ENCODE measurements at places on chromosomes 6 and 20.

GRCh38 chr20:21262812-21263211 lies 40.3 kb upstream of the XRN2 start:
- no peak for DNase-seq

GRCh38 chr6:44730771-44731391 lies 343.4 kb downstream of the CDC5L start:
- peak; percentile 61 for DNase-seq

DNA sequence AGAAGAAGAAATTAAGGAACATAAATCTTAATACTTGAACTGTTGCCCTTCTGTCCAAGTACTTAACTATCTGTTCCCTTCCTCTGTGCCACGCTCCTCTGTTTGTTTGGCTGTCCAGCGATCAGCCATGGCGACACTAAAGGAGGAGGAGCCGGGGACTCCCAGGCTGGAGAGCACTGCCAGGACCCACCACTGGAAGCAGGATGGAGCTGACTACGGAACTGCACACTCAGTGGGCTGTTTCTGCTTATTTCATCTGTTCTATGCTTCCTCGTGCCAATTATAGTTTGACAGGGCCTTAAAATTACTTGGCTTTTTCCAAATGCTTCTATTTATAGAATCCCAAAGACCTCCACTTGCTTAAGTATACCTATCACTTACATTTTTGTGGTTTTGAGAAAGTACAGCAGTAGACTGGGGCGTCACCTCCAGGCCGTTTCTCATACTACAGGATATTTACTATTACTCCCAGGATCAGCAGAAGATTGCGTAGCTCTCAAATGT lies 17.1 kb downstream of the IRF4 start:
- no peak for DNase-seq

DNA sequence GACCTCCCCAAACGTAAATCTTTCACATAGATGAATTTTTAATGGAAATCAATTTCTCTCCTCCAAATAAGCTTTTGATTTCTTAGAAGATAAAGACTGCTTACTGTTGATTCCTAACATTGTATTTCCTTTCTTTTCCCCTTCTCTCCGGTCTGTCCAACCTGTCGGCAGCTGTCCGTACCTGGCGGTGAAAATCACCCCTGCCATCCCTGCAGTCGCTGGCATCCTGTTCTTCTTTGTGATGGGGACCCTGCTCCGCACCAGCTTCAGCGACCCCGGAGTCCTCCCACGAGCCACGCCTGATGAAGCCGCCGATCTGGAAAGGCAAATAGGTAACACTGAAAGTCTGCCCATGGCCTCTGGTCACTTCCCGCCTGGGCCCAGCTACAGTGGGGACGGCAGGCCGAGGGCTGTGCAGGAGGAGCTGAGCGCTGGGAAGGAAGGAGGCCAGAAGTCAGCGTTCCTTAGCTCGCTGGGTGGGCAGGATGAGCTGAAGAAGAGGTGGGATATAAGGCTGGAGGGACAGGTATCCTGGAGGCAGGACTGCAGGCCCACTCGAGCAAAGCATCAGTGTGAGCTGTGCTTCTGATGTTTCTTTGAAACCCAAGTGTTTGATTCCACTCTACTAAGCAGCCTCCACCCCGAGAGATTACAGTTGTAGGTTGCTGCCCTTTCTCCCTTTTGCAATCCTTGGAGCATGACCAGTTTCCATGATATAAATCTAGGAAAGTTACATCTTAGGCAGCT lies 161.6 kb downstream of the ZDHHC14 start:
- no peak for DNase-seq

DNA sequence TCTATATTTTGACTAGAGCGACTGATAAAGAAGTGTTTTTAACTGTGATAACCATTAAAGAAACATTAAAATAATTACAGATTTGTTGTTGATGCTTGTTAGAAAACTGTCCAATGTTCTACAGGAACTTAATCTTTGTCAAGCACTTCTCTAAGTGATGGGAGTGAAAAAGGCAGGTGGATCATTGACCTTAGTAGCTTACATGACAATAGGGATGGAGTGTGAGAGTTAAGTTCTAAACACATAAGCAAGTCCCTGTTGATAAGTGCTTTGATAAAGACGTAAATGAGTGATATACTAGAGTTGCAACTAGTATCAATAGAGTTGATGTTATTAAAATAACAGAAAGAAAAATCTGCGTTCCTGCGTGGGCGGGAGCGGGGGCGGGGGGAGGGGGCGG lies 931.5 kb upstream of the EPHA7 start:
- DNase-seq = no peak

Data from LoVo (cell line).